ENCODE measurements at places on chromosomes 1 and 21.

- no peak for ATAC-seq
These were observed 1.5 kb downstream of the TTC34 start for GRCh38 chr1:2799811-2800663.

- no peak for ATAC-seq
These were observed 27.0 kb downstream of the TTC39A start for GRCh38 chr1:51303315-51303714.

- peak; percentile 56 for ATAC-seq
These were observed 33.8 kb downstream of the GDAP2 start for GRCh38 chr1:117895482-117896114.

GRCh38 chr1:159961636-159962035 is 7.6 kb upstream of the SLAMF9 start:
- ATAC-seq: no peak

DNA sequence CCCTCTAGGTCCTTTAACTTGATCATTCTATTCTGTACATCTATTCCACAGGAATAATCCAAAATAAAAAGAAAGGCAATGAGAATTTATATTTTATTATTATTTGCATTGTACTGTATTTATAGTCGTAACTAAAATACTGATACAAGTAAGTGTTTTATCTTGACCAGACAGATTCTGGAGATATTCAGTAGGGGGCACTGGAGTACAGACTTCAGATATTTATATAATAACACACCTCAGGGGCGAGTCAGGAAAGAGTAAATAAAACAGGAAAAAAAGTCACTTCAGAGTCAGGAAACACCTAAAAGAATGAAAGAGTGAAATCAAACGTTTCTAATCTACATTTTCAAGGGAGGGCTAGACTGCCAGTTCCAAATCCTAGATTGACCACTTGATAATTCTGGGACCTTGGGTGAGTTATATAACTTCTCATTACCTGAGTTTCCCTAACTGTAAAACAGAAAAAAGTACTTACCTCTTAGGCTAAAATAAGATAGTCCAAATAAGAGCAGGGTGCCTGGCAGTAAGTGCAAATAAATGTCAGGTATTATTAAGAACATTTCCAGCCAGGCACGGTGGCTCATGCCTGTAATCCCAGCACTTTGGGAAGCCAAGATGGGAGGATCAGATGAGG is 31.1 kb upstream of the MTF1 start:
- no peak for ATAC-seq

GRCh38 chr1:37338658-37339057 is 135.7 kb upstream of the ZC3H12A start:
- ATAC-seq: no peak

DNA sequence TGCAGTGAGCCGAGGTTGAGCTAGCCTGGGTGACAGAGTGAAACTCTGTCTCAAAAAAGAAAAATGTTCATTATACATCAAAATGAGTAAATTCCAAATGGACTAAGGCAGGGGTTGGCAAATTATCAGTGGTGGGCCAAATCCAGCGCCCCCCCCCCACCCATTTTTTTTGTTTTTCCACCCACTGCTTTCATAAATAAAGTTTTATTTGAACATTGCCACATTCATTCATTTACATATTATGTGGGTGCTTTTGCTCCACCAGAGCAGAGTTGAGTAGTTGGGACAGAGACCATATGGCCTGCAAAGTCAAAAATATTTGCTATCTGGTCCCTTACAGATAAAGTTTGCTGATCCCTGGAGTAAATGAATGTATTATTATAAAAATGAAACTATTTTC is 99.4 kb downstream of the ZMYM4 start:
- no peak for ATAC-seq

DNA sequence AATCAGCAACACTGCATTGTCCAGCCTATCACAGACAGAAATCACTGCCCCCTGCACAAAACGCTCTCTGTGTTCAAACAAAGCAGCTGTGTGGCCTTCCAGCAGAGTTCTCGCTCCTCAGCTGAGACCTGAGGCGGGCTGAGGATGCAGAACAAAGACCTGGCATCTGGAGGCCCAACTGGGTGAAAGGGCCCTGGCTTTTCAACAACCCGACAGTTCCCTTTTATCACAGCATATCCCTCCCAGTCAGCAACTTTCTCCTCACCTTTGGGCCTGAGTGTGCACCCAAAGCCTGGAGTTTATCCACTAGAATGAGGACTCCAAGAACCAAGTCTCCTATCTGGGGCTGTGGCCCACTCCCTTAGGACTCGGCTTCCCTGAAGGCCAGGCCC is 42.6 kb upstream of the A3GALT2 start:
- peak; percentile 19 for ATAC-seq

DNA sequence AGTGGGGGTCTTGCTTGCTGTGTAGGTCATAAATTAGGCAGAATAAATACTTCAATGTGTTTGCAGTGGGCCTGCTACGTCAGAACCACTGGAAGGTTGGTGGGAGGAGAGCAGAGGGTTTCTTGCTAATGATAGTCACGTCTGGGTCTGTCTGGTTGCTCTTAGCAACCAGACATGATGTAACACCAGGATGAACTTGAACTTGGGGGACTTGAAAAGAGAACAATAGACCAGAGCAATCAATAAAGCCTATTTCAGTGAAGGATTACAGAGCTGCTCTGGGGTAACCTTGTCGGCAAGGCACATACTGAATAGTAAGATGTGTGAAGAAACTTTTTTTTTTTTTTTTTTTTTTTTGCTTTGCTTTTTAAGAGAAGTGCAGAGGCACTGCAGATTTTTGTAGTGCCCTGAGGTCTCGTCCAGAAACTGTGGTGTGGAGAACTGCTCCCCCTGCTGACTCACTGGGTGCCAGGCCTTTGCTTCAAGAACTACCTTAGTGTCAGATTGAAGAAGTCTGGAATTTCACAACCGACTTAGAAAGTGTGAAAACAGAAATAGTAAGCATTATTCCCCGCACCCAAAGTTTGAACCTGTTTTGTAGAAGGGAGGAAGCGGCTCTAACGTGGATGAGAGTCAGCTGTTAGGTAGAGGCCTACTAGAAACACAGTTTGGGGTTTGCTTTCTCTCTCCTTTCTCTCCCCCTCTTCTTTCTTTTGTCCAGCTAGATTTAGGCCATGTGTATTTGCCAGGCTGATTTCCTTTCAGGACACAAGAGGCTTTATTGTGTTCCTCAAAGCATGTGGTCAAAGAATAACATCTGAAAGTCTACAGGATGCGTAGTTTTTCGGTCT is 271.6 kb downstream of the TM2D1 start:
- peak; percentile 94 for ATAC-seq

- ATAC-seq: no peak
These were observed 67.1 kb upstream of the KIF26B start for GRCh38 chr1:245087723-245088122.

- ATAC-seq: no peak
These were observed 7.4 kb downstream of the SPRR5 start for GRCh38 chr1:152954436-152954835.

DNA sequence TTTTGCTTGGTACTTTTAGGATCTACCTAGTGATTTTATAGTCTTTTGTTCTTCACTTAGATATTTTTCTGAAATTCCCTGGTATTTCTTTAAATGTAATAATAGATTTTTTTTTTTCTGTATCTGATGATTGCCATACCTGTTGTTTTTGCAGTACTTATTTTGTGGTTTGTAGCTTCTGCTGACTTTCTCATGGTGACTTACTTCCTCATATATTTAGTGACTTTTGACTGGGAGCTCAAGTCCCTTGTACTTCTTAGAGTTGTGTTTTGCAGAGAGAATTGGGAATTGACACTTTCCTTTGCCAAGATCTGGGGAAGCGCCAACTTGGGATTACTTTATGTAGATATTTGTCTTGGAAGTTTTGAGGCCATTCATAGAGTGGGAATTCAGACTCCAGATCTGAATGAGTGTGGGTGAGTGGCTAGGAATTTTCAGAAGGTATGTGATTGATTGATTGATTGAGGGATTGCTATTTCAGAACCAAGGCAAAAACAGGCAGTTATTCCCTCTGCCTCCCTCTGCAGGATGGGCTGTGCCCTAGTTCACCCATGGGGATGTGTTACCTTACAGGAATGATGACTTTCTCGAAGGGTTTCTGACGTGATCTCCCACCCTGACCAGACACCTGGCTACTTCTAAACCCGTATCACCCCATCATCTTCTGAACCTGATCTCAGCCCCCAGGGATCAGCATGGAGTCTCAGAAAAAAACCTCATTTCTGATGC is 219.5 kb downstream of the URB2 start:
- no peak for ATAC-seq

GRCh38 chr1:184860985-184861754 is 106.5 kb upstream of the EDEM3 start:
- no peak for ATAC-seq

GRCh38 chr1:151705753-151706463 is 10.7 kb downstream of the CELF3 start:
- ATAC-seq: peak; percentile 76

DNA sequence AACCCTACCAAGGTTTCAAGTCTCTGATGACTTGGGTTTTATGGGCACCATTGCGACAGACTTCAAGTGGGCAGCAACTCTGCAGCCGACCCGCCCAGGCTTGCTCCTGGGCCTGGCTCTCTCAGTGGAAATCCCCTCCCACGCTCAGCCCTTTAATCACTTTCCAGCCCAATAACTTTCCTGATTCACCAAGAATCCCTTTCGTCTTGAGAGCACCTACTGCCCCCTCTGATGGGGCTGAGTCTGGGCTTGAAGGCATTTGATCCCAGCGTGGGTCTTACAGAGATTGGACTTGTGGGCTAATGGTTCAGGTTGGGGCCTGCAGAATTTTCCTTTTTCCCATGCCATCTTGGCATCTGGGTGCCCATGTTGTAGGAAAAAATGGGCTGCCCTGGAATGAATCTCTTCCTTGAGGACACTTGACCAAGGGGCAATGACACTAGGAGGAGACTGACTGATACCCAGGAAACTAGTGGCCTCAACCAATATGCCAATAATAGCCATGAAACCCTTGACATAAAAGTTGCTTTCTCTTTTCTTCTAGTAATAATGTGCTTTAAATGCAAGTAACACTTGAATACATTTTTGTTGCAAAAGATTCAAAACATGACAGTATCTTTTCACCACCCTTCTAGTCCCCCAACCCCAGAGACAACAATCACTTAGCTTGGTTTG is 7.8 kb upstream of the PHLDA3 start:
- ATAC-seq: no peak

GRCh38 chr21:28066076-28066475 is 926.6 kb downstream of the LTN1 start:
- no peak for ATAC-seq

GRCh38 chr1:26684763-26685508 is 10.9 kb upstream of the ARID1A start:
- ATAC-seq: no peak

DNA sequence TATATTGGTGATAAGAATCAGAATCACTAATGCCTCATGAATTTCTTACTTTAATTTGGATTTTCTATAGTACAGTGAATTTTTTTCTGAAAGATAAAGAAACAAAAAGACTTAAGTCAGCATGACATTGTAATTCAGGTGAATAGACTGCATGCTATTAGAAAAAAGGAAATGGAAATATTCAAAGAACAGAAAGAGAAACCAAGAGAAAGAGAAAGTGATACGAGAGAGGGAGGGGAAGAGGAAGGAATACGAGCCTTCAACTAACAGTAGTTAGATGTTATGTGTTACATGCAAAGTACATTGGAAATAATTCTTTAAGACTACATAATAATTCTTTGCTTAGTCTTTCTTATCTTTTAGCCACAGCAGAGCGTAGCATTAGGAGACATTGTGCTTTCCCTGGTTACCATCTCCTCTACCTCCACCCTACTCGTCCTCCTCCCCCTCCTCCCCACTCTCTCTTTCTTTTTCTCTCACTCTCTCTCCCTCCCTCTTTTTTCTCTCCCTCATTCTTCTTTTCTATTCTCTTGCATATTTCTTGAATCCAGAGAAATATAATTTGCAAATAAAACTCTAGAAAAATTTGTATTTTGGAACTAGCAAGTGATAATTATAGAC is 46.4 kb upstream of the ADGRL4 start:
- no peak for ATAC-seq

DNA sequence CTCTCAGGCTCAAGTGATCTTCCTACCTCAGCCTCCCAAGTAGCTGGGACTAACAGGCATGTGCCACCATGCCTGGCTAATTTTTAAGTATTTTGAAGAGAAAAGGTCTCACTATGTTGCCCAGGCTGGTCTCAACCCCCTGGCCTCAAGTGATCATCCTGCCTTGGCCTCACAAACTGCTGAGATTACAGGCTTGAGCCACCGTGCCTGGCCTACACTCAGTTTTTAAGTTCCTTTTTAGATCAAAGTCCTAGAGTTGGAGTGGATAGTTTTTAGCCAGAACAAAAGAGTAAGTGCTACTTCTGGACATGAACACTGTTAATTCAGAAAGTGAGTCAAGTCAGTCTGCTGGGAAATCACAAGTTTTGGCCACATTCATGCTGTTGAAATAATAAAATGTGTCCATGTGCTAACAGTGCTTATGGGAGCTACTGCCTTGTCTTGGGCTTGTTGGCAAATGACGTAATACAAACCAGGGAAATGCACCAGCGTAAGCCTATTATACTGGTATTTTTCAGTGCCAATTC is 84.2 kb downstream of the NDUFS5 start:
- no peak for ATAC-seq

- no peak for ATAC-seq
These were observed 120.8 kb upstream of the GADD45A start for GRCh38 chr1:67564193-67564592.

DNA sequence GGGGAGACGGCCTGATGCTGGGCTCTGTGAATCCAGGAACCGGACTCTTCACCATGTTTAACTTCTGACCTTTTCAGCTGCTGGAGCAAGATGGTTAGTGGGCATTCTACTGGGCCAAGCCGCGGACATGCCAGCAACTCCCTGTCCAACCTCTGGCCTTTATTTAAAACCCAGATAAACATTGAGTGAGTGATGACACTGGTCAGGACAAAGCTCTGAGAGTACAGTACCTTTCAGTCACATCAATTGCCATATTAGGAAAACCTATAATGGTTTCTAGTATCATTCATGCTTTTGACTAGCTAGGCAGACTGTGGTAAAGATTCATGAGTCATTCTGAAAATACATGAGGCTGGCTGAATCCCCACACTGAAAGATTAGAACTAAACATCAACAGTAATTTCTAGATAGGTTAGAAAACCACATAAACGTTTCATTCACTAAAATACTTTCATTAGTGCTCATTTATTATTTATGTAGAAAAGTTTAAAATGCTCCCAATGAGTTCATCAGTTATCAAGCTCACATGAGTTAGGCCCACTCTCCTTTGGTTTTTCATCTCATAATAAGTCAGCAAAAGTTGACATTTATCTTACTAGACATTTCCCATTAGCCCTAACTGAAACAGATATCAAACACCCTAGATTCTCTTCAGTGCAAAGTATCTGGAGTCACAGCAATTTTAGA is 7.1 kb upstream of the ACTA1 start:
- no peak for ATAC-seq

GRCh38 chr1:234686035-234686434 is 76.1 kb upstream of the IRF2BP2 start:
- no peak for ATAC-seq

- no peak for ATAC-seq
These were observed 187.1 kb downstream of the LMO4 start for GRCh38 chr1:87515781-87516180.

GRCh38 chr1:110714374-110714995 is 39.7 kb upstream of the KCNA3 start:
- no peak for ATAC-seq

- ATAC-seq: peak; percentile 89
These were observed at the start of gene DMAP1 for GRCh38 chr1:44213222-44214112. DMAP1 (plus strand) TSS chr1:44213471; CDS start chr1:44213754, 283 bp downstream.

- no peak for ATAC-seq
These were observed at the start of gene TP73 for GRCh38 chr1:3651930-3652547. TP73 (plus strand) TSS chr1:3652516; CDS start chr1:3682366, 29,850 bp downstream.
